Caco-2 (cell line): ENCODE measurements at places on chromosomes 2 and 18. TPM values are rescaled to one million over a fixed set of nuclear protein-coding genes. Genes with fewer than 3 reads are reported as not detected.

Gene KLHL30
- 0.26 and 0.36 TPM in 2 replicates for total RNA-seq

DNA sequence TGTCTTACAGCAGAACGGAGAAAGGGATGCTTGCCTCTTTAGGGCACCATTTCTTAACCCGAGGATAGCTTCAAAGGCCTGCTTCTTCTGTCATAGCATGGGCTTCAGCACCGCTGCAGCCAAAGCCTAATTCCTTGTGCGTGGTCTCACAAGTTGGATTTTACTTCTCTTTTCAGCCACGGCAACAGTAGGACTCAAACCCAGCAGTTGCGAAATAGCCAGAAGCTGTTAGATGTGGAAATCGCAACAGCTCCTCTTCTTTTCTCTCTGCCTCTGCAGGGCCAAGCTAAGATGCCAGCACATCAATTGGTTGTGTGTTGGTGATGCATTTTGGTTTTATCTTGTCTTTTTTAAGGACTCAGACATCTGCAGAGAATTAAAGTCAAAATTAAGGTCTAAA is 3.1 kb downstream of the NRXN1 start:
- DNase-seq, result no peak

Gene PROM2
- 0.82 and 1.5 TPM in 2 replicates for total RNA-seq

Gene MEP1B
- total RNA-seq, result not detected in 2 replicates

GRCh38 chr2:204019572-204020501 is 83.3 kb downstream of the ICOS start:
- DNase-seq, result no peak
